ENCODE measurements at places on chromosomes 3 and 15. TPM values are rescaled to one million over a fixed set of nuclear protein-coding genes. Genes with fewer than 3 reads are reported as not detected.

The FILIP1L gene
- 6.7 TPM for total RNA-seq

The HRH1 gene
- total RNA-seq = 7.9 TPM

The CASR gene
- total RNA-seq = 0.55 TPM

The PCOLCE2 gene
- total RNA-seq = 2.9 TPM

The KCNAB1 gene
- 0.70 TPM for total RNA-seq

The ISLR2 gene
- 0.89 TPM for total RNA-seq

The GRM7 gene
- total RNA-seq = 0.12 TPM

The GOLGA6B gene
- not detected for total RNA-seq

The SLC22A13 gene
- 0.27 TPM for total RNA-seq

The ARHGEF3 gene
- total RNA-seq = 14.8 TPM

The TAGLN3 gene
- total RNA-seq = 0.37 TPM

The MCTP2 gene
- total RNA-seq = 103 TPM

The PAQR5 gene
- 62.3 TPM for total RNA-seq

The EBLN2 gene
- 3.2 TPM for total RNA-seq

The IFT122 gene
- total RNA-seq = 21.6 TPM

The DUOX1 gene
- total RNA-seq = 0.85 TPM

The NTRK3 gene
- total RNA-seq = 0.55 TPM

The FGF7 gene
- 11.0 TPM for total RNA-seq

The CHRD gene
- total RNA-seq = 2.6 TPM

The SLC24A5 gene
- not detected for total RNA-seq

The PDIA3 gene
- total RNA-seq = 412 TPM

The GADL1 gene
- total RNA-seq = not detected

The LINGO1 gene
- total RNA-seq = 2.2 TPM

The CCDC12 gene
- 40.0 TPM for total RNA-seq

The ROPN1 gene
- 2.0 TPM for total RNA-seq

The SLITRK3 gene
- total RNA-seq = 0.21 TPM

The SEMA3G gene
- 5.1 TPM for total RNA-seq

The SOX14 gene
- total RNA-seq = not detected

The XCR1 gene
- not detected for total RNA-seq

The LSMEM2 gene
- not detected for total RNA-seq

The SLC2A2 gene
- not detected for total RNA-seq

The FBXL22 gene
- total RNA-seq = 2.5 TPM

The JMJD7 gene
- 8.4 TPM for total RNA-seq

The RPUSD2 gene
- 9.0 TPM for total RNA-seq

The PARL gene
- total RNA-seq = 78.0 TPM

The SPTSSB gene
- 0.98 TPM for total RNA-seq

The GP9 gene
- 0.55 TPM for total RNA-seq

The ATP10A gene
- 1.4 TPM for total RNA-seq

The THSD4 gene
- 45.5 TPM for total RNA-seq

The RBPMS2 gene
- total RNA-seq = 15.4 TPM

The ULK4 gene
- 5.7 TPM for total RNA-seq

Data from left colon (tissue), 2 donors.